NCI-H446 (cell line): ENCODE measurements at places on chromosomes 2 and 18.

DNA sequence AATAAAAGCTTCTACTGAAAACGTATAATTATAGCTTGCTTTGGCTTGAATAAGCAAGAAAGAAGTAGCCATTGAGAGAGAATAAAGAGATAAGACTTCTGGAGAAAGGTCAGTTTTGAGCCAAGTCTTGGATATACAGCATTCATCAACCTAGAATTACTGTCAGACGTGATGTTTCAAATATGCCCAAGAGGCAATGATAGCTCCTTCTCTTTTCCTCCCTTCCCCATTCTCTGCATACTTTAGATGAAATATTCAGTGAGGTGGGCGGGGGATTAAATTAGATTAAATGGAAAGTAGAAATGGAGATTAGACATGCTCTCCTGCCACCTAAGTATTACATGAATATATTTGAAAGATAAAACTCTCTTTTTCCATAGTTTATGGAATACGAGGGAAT, 8.7 kb downstream of the ANTXR1 start:
- DNase-seq: no peak

DNA sequence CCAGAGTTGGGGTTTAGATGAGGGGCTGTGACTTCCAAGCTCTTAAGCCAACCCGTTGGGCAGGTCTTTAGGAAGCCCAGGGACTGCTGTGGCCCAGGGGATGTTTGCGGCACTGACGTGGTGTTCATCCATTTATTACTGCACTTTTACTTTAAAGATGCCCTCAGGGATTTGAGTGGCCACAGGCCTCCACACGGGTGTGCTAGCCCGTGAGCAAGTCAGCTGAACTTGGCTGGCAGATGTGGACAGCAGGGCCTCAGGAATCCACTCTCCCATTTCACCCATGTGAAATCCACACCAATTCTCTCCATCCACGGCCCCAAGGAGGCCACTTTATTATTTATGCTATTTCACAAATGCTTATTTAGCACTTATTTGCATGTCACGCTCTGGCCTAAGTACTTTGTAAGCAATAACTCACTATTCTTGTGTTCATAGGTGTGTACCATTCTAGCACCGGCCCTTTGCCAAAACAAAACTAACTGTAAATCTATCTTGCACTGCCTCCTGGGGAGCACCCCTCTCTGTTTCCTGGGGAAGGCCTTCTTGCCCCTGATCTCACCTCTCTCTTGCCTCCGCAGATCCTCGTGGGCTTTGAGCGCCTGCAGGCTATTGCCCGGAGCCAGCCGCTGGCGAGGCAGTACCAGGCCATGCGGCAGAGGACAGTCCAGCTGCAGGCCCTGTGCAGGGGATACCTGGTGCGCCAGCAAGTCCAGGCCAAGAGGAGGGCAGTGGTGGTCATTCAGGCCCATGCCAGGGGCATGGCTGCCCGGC, 39.1 kb upstream of the GPR17 start:
- no peak for DNase-seq

- DNase-seq: no peak
Observed at GRCh38 chr2:98875081-98875728, 60.8 kb downstream of the CRACDL start.

DNA sequence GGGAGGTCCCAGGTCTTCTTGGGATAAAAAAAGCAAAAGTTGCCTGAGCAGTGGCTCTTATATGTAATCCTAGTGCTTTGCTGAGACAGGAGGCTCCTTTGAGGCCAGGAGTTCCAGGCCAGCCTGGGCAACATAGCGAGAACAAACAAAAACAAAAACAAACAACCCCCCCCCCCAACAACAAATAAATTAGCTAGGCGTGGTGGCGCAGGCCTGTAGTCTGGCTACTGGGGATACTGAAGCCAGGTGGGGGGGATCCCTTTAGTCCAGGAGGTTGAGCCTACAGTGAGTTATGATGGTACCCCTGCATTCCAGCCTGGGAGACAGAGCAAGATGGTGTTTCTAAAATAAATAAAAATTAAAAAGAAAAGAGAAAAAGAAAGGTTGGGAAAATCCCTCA, 5.4 kb downstream of the GAREM2 start:
- no peak for DNase-seq

DNA sequence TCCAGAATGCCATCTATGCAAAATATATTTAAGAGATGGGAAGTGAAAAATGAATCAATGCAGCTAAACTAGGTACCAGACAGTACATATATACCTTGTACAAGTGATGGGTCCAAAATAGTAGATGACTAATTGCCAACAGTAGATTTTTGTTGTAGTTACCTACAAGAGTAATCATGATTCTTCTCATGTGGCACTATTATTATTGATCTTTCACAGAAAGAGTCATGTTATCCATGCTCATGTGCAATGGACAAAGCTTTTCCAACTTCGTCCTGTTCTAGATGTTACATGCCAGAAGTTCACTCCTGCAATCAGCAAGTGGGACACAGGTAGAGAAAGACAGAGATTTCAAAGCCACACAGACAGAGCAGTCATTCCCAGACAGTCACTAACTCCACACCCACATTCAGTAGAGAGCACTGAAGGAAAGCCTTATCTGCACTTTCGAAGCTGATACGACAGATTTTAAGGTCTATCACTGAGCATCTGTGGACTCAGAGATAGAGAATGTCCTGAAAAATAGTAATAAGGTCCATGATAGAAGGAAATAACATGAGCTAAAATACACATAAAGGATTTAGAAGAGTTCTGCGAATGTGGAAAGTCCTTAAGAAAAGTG, 101.6 kb upstream of the ITPRID2 start:
- no peak for DNase-seq
